Left lobe of liver (tissue), 2 donors: ENCODE measurements at places on chromosomes 2 and 18. TPM values are rescaled to one million over a fixed set of nuclear protein-coding genes. Genes with fewer than 3 reads are reported as not detected.

- DNase-seq, result no peak
These were observed 301.0 kb upstream of the KLHL29 start for GRCh38 chr2:23083966-23084365.

Gene ACTG2
- 2.8 TPM for total RNA-seq

- DNase-seq, result no peak
These were observed 424.2 kb downstream of the TSN start for GRCh38 chr2:122179492-122180165.

DNA sequence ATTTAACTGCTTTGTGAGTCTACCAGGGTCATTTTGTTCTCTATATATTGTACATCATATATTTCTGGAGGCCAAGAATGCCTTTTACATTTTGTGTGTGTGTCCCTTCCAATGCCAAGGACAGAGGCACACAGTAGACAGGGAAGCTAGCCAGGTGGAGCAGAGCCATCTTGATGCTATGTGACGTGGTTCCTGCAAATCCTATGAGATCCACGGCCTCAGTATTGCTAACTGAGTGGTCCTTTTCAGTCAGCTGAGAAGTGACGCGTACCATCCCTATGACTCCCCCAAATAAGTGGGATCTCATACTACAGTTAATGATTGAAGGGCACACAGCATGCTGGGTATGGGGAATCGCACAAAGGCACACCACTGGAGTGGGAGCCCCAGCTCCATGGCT lies 27.3 kb downstream of the CCDC141 start:
- DNase-seq, result no peak

Gene ABCB11
- total RNA-seq, result 68.5 TPM

DNA sequence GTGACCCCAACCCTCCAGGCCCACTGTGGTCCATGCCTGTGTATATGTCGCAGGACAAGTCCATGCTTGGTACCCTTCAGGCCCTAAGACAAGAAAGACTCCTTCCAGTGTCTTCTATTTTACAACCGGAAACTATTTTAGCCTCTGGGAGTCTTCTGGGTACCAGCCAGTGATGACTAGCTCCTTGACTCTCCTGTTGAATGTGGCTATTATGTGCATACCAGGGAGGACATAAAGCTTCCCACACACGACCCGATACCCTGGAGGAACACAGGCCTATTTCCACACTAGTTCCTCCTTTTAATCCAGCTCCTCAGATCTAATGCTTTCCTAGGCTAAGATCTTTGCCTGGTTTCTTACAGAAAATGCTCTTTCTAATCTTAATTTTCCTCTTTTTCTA lies 178.1 kb downstream of the NCKAP5 start:
- no peak for DNase-seq

GRCh38 chr2:191670076-191670475 lies 7.9 kb upstream of the NABP1 start:
- no peak for DNase-seq

GRCh38 chr18:2985628-2986027 lies 27.3 kb downstream of the LPIN2 start:
- no peak for DNase-seq

Gene GPR45
- not detected for total RNA-seq

DNA sequence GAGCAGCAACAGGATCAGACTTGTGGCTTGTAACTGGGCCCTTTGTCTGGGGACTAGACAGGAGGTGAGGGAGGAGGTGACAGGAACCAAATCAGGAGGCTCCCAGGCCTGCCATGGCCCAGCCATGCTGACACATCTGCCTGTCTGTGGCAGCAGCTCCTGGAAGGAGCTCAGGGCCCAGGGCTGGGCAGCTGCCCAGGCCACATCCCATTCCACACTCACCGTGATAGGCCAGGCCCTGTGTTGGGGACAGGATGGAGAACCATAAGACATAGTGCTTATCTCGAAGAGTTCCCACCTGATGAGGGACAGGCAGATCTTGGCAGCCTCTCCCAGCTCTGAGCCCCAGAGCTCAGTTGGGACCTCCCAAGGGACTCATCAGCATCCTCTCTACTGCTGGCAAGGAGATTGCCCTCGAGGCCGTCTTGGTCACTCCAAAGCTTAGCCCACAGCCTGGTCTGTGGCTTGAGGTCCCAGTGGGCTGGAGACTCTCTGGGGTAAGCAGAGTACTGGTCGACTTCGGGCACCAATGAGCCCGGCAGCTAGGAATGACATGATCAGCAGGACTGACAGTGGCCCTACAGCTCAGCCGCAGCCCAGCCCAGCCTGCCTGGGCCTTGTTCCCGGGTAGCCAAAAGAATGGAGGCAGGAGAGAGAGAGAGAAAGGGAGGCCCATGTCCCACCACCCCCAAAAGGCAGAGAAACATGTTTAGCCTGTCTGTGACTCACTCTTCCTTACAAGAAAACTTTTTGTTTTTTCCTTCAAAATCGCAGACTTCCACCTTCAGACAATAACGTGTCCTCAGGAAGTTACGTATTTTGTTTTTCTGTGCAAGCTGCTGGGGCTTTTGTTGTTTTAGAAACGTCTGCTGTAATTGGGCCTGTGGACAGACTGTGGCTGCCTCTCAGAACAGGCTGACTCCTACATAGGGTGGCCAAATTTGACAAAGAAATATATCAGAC lies 82.1 kb downstream of the HS1BP3 start:
- DNase-seq, result no peak

Gene GREB1L
- total RNA-seq, result 4.3 TPM

DNA sequence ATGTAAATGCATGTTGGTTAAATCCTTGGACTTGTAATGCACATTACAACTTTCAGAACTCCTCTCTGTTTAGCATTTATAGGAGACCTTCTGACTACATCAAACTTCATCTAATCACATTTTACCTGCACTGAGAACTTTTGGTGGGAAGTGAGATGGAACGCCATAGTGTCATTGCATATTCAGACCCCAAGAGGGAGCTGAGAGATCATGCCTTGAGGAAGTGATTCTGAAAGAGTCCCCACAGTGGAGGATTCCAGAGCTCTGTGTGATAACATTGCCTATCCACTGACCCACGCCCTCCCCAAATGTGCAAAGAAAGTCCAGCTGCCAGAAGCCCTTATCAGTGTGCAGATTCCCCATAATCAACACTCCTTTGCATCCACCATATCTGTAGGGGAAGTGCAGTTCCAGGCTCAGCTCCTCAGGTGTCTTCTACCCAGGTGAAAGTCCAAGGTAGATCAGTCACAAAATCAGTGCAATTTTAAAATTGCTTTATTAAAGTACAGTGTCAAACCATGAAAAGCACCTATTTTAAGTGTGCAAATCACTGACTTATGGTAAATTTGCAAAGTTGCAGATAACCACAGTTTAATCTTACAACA lies 212.4 kb downstream of the RPIA start:
- no peak for DNase-seq

DNA sequence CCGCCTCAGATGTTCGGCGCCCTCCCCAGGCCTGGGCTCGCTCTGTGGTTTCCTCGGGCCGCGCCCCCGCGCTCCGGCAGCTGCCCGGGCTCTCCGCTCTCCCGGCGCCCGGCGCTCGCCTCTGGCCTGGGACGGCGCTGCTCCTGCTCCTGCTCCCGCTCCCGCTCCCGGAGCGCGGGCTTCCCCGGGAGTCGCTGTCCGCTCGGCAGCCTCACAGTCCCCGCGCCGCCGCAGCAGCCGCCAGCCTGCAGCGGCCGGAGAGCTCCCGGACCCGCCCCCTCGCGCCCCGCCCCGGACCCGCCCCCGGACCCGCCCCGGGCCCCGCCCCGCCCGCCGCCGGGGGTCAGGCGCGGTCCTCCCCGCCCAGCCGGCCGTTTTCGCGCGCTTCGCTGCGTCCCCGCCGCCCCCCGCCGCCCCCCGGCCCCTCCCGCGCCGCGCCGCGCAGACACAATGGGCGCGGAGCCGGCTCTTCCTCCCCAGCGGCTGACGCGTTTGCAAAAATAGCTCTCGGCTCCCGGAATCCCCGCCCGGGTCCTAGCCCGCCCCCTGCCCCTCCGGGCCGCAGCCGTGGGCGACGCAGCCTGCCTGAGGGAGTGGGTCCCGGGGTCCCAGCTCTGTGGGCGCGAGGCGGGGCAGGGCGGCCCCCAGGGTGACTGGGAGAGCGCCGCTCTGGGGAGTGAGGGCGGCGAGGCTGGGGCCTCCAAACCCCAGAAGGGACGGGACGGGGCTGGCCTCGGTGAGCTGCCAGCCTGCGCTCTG lies at the start of gene ARL4C:
Gene ARL4C, minus strand, starts transcription at position 247 of the 759 bp plus-strand sequence. CDS start 495 bp downstream, outside the sequence.
- peak; percentile 84 for DNase-seq

DNA sequence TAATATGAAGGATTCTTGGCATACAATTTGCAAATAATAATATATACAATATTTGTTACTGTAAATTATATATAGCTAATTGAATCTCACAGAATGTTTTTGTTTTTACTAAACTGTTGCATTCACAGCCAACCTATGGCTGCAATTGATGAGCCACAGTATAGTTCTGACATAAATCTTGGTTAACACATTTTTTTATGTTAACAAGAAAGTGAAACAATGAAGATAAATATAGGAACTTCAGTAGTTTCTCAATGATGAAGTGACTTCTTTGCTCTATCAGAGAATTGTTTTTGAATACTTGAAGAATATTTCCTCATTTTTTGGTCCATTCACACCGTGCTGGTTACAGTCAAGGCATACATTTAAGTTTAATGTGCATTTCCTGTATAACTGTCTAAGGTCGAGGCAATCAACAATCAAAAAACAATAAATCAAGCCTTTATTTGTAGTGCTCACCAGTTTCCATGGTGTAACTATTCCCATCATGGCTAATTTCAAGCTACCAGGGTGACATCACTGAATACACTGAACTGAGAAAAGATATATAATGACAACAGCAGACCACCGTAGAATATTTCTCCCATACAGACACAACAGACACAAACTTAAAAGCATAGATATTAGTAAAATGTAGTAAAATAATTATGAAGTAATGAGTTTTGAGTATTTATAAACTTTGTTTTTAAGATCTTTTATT lies 12.9 kb upstream of the ETAA1 start:
- no peak for DNase-seq

GRCh38 chr2:229838729-229839128 lies 83.1 kb downstream of the TRIP12 start:
- DNase-seq, result no peak
